ENCODE measurements at places on chromosomes 3 and 15. TPM values are rescaled to one million over a fixed set of nuclear protein-coding genes. Genes with fewer than 3 reads are reported as not detected.

- DNase-seq, result no peak
Measured at GRCh38 chr3:66023738-66024385, 14.9 kb downstream of the MAGI1 start.

DNA sequence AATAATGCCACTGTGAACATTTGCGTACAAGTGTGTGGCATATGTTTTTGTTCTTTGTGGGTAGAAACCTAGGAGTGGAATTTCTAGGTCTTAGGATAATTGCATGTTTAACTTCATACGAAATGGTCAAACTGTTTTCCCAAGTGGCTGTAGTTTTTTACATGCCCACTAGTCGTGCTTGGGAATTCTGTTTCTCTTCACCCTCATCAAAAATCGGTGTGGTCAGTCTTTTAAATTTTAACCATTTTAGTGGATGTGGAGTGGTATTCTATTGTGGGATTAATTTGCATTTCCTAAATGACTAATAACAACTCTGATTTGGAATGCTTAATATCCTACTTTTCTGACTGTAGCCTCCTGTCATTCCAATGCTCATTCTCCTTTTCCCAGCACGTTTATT is 27.6 kb downstream of the ZFAND6 start:
- DNase-seq, result no peak

- peak; percentile 44 for DNase-seq
Measured at GRCh38 chr3:132399054-132399929, 18.0 kb upstream of the DNAJC13 start.

DNA sequence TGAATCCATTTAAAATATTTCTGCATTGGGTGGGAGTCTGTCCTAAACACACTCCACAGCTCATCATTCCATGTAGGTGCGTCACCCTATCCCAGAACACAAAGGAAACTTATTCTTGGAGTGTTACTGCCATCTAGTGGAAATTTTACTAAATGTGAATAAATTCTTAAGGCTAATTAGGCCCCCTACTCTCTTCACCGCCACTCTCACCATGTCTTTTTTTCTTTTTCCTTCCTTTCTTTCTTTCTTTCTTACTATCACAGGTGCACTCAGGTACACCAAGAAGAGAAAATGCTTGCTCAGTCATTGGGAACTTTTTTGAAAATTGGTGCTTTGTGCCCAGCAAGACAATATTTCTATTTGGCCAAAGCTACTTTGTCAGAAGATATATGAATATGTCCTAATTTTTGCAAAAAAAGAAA is 26.4 kb upstream of the ATP8B4 start:
- no peak for DNase-seq

- no peak for DNase-seq
Measured at GRCh38 chr3:10482631-10483363, 22.6 kb downstream of the ATP2B2 start.

- no peak for DNase-seq
Measured at GRCh38 chr3:21357241-21357640, 393.8 kb downstream of the ZNF385D start.

Gene NEK10
- total RNA-seq, result 0.07 TPM

- DNase-seq, result no peak
Measured at GRCh38 chr15:57649138-57649537, 57.4 kb upstream of the POLR2M start.

DNA sequence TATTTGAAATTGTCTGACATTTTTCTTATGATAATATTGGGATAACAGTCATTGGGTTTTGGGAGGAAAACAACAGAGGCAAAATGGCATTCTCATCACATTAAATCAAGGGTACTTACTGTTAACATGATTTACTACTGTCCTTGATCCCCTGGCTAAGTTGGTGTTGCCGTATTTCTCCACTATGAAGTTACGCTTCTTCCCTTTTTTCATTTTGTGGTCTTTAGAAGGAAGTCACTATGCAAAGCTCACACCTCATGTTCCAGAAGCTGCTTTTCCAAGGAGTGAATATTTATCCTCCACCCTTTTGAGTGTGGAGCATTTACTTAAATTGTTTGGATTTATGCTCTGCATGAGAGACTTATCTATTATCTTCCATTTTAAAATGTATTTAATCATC is 63.7 kb downstream of the ALCAM start:
- no peak for DNase-seq

Gene PCLAF
- 117 TPM for total RNA-seq

Gene SERPINI1
- 0.76 TPM for total RNA-seq

GRCh38 chr3:45225465-45226205 is 452 bp downstream of the TMEM158 start:
- DNase-seq, result peak; percentile 39

Gene RTP3
- not detected for total RNA-seq

Gene EPHA6
- total RNA-seq, result not detected

DNA sequence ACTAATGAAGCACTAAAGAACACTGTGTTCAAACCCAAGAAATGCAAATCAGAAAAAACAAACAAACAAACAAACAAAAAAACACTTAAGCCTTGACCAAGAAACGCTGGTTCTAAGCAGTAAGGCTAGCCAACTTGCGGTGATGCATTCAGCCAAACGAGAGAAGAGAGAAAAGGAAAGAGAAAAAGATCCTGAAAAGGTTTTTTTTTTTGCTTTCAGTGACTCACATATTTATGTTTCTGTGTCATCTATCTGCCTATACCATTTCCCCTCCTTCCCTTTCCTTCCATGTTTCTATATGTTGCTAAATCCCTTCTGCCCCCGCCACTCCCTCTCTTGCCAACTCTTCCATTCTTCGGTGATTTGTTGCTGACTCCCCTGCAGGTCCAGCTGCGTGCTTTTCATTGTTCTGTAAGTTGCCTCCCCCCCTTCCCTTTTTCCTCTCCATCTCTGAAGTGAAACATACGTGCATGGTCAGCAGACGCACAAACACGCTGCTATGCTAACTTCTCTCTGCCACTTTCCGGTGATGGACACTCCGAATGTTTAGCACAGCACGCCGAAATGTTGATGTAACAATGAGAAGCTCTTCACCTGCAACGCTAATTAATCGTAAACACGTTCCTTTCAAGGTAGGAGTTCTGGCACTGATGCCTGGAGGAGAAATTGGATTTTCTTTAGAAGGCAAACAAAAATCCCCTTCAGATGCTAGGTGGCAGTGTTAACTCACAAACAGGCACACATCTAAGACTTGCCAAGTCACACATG is 154.4 kb downstream of the TUSC7 start:
- no peak for DNase-seq

Gene FAM227B
- total RNA-seq, result 2.8 TPM

Gene TTLL13
- total RNA-seq, result 0.15 TPM

Gene KCNH8
- not detected for total RNA-seq

GRCh38 chr15:27126449-27126848 is 155.5 kb downstream of the GABRG3 start:
- DNase-seq, result no peak

- no peak for DNase-seq
Measured at GRCh38 chr3:141578202-141578973, 91.6 kb downstream of the RASA2 start.

DNA sequence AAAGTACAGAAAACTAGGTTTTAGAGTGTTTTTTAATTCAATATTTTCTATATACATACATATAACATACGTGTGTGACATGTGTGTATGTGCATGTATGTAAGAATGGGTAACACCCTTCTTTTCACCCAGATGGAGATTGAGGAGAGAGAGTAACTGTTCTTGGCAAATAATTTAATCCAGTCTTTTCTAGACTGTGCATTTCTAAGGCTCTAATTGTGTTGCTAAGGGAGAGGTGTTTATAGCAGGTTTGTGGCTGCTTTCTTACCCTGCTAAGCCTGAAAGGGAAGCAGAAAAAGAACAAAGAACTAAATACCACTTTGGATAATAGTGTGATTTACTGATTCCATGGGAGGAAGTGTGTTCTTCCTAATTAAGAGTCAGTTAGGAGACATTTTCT is 46.0 kb upstream of the ALDH1L1 start:
- DNase-seq, result no peak

- no peak for DNase-seq
Measured at GRCh38 chr3:125177746-125178145, 34.8 kb downstream of the SLC12A8 start.

- no peak for DNase-seq
Measured at GRCh38 chr3:46675426-46675825, 18.1 kb downstream of the ALS2CL start.

- DNase-seq, result no peak
Measured at GRCh38 chr3:5840056-5840455, 652.5 kb downstream of the EDEM1 start.

DNA sequence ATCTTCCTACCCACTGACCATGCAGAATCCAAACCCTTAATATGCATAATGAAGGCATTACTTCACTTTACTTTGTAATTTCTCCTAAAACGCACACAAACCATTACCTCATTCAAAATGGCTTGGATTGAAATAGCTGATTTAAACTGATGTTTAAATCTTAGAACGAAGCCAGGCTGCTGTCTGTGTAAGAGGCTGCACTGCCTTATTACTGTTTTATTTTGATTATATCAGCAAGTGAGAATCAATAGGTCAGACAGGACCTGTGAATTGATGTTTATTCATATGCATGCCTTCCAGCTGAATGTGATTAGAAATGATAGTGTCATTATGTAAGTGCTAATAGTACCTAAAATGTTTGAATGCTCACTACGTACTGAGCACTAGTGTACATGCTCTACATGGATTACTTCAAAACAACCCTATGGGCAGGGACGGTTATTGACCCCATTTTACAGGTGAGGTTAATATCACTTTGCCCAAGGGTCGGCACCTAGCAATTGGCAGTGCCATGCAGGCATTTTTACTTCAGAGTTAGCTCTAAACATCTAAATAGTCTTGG is 314.2 kb upstream of the CBLB start:
- DNase-seq, result no peak

Gene PRTG
- not detected for total RNA-seq

DNA sequence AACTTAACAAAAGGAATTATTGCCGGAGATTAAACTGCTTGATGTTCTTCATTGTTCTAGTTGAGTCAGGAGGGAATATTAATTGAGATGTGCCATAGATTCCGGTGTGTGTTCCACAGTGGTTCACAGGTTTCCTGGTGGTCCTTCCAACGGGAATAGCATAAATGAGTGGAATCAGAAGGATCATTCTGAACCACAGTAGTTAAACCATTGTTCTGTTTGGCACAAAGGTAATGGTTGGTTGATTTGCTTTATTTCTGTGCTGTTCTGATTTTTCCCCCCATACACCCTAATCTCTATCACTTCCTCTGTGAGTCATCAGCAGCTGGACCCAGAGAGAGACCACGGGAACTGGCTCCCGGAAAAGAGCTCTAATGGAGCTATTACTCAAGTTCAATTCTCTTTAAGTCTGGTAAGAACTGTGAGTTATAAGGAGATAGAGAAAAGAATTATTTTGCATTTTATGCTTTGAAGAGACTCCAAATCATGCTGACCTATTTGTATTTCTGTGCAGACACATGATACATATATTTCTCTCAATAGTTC is 627.2 kb downstream of the ZIC1 start:
- no peak for DNase-seq

Gene SEMA5B
- not detected for total RNA-seq

DNA sequence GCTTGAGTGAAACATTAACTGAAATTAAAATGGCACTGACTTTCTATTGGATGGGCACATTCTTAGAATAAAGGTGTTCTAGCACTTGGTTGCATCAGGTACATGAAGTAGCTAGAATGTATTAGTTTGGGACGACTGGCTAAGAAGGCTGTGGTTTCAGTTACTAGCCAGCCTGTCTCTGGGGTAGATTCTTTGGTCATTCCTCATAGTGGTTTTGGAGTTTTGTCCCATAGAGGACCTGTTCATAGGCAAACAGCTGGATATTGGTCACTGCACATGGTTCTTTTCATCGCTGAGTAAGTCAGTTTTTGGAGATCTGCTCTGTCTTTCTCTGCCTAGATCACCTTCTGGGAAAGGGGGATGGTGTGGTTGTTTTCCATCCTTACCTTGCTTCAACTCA is 55.3 kb downstream of the ADAMTSL3 start:
- no peak for DNase-seq

Gene EXD1
- not detected for total RNA-seq

Gene DAZL
- total RNA-seq, result not detected

Gene PLCH1
- 0.27 TPM for total RNA-seq

GRCh38 chr15:69046781-69047180 is 32.3 kb downstream of the NOX5 start:
- no peak for DNase-seq

- no peak for DNase-seq
Measured at GRCh38 chr15:34815836-34816235, 20.5 kb upstream of the ACTC1 start.

Gene PRKCD
- total RNA-seq, result 10.2 TPM

Gene CASR
- total RNA-seq, result not detected
